ENCODE measurements at places on chromosomes 2 and 18. TPM values are rescaled to one million over a fixed set of nuclear protein-coding genes. Genes with fewer than 3 reads are reported as not detected.

EML4 gene
- total RNA-seq, result 69.8 TPM

DNA sequence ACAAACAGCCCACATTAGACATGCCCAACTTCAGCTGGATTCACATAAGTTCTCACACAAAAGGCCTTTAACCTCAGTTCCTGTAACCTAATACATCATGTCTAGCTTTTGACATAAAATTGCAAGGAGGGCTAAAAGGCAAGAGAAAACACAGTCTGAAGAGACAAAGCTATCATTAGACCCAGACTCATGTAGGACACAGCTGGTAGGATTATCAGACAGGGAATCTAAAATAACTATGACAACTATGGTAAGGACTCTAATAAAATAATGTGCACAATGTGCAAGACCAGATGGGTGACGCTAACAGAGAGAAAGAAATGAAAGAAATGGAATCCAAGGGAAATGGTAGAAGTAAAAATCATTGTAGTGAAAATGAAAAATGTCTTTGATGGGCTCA is 643.2 kb upstream of the RAB6C start:
- no peak for DNase-seq

GRCh38 chr2:113084249-113085000 is 16.7 kb downstream of the IL1F10 start:
- DNase-seq, result no peak

- no peak for DNase-seq
These were observed 26.0 kb upstream of the ATOH8 start for GRCh38 chr2:85727798-85728197.

TDRD15 gene
- 0.02 TPM for total RNA-seq

- no peak for DNase-seq
These were observed 117.3 kb downstream of the THADA start for GRCh38 chr2:43478412-43479086.

DNA sequence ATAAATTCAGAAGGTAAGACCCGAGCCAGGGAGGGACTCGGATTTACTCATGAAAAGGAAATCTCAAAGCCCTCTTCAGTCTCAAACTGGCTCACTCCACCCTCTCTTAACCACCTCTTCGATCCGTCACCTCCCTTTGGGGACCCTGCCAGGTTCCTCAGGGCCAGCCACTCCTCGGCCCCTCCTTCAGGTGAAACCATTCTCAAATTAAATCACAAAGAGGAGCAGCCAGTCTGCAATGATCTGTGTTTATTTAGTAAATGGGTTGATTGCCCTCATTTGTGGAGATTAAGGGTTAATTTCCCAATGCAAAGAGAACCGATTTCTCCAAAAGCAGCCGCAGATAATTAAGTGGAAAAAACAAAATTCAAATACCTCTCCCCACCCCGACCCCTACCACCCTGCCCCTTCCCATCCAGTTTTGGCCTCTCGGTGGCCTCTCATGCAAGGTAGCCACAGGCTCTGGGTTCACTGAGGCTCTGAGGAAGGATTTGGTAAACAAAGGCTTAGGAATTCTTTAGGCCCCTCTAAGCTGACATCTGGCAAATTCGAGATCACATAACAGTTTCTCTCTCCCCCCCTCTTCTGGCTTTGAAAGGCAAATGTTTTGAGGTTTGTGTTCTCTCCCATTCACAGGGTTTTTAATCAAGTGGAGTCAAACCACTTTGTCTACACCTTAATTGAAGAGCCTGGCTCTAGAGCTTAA is 10.3 kb upstream of the FZD7 start:
- DNase-seq, result no peak

DNA sequence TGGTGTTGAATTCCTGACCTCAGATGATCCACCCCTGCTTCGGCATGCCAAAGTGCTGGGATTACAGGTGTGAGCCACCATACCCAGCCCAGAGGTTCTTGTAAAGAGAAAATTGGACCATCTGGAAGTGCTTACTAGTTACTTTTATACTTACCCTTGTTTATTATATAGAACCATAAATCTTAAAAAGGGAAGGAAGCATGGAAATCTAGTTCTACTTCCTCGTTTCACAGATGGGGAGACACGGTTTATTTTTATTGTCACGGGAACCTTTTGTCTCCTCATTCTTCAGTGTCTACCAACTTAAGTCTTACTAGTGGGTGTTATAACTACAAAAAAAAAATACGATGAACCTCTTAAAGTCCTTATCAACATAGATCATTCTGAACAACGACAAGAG is 45.8 kb upstream of the PDK1 start:
- DNase-seq, result no peak

DNA sequence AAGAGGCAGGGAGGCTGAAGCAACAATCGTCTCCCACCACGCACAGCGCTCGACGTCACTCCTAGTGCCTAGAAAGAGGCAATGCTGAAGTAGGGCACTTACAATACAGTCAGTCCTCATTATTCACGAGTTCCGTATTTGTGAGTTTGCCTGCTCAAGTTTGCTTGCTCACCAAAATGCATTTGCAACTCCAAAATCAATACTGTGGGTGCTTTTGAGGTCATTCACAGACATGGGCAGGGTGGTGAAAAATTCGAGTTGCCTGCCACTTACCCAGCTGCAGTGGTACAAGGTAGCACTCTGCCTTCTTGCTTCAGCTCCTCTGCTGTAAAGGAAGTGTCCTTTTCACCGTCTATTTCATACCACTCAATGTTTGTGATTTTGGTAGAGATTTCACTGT is 113.7 kb upstream of the NCK2 start:
- DNase-seq, result no peak

GRCh38 chr2:75194184-75194868 is 5.0 kb downstream of the TACR1 start:
- no peak for DNase-seq

GRCh38 chr2:60861736-60862135 is 19.6 kb upstream of the REL start:
- no peak for DNase-seq

RBM43 gene
- total RNA-seq, result 3.7 TPM

- DNase-seq, result no peak
These were observed 183.9 kb upstream of the KLHL14 start for GRCh38 chr18:32956591-32957315.

DNA sequence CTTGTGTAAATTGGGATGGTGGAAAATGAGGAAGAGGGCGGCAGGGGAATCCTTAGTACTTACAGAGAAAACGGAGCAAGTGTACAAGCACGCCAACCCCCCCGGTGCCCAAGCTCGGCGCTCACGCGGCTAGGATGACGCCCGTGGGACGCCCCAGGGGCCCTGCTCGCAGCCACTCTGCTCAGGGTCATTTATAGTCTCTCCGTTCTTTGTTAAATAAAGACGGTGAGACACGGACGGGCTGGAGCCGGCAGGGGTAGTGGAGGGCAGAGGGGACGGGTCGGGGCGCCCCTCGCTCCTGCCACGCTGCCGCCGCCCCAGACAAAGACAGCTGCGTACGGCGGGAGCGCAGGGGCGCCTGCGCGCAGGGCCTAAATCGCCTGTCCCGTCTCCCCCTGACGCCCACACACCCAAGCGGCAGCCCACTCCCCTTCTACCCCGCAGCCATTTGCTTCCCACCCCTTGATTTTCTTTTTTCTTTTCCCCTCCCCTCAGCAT is 37.8 kb downstream of the PCBP1 start:
- DNase-seq, result peak; percentile 67

GRCh38 chr2:208062113-208062512 is 36.8 kb upstream of the PLEKHM3 start:
- no peak for DNase-seq

POTEJ gene
- not detected for total RNA-seq

SLC4A3 gene
- not detected for total RNA-seq

TMEM163 gene
- 0.12 TPM for total RNA-seq

DNA sequence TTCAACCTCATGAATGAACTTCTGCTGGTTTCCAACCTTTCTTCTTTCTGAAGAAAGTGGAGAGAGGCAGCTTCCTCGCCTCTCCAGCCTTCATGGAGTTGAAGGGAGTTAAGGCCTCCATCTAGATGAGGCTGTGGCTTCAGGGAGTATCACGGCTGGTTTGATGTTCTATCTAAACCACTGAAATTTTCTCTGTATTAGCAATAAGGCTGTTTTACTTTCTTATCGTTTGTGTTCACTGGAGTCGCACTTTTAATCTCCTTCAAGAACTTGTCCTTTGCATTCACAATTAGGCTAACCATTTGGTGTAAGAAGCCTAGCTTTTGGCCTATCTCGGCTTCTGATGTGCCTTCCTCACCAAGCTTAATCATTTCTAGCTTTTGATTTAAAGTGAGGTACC is 19.9 kb upstream of the CTDP1 start:
- no peak for DNase-seq

DNA sequence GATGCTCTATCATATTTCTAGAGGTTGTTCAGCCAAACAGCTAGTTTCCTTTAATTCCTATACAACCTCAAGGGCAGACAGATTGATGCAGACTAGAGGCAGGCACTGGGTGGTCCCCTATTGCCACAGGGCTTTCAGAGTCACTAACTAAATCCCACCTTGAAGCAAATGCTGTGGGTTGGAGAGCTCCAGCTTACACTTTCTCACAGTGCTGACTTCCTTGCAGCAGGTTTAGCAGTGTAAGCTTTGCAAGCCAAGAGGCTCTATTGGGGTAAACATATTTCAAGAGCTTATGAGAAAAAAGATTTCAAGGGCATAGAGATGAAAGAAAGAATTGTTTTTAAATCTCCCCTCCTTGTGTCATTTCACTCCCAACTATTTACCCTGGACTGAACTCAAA is 366.5 kb upstream of the CRIM1 start:
- no peak for DNase-seq

CYP1B1 gene
- 4.3 TPM for total RNA-seq

GRCh38 chr18:79543861-79544385 is 135.7 kb upstream of the CTDP1 start:
- no peak for DNase-seq

TMEM169 gene
- total RNA-seq, result 2.0 TPM

GRCh38 chr18:77177009-77177408 is 44.4 kb upstream of the MBP start:
- no peak for DNase-seq

C2orf78 gene
- not detected for total RNA-seq

- no peak for DNase-seq
These were observed 41.6 kb upstream of the OTOF start for GRCh38 chr2:26519396-26520147.

DNA sequence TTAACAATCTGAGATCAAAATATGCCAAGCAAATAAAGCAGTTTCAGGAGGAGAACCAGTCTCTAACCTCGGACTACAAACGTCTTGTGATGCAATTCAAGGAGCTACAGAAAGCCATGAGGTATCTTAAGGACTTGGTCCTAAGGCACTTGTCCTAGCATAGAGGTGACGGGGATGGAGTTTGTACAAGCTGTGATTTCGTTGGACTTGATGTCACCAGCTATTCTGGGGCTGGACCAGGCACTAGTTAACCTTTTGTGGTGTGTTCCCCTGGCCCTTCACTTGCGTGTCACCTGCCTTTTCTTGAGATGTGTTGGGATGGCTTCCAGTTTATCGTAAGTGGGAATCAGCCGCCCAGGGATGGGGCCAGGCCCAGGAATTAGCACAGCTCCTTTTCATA is 33.7 kb downstream of the OTOF start:
- DNase-seq, result no peak

SNORC gene
- total RNA-seq, result 1.7 TPM

DNA sequence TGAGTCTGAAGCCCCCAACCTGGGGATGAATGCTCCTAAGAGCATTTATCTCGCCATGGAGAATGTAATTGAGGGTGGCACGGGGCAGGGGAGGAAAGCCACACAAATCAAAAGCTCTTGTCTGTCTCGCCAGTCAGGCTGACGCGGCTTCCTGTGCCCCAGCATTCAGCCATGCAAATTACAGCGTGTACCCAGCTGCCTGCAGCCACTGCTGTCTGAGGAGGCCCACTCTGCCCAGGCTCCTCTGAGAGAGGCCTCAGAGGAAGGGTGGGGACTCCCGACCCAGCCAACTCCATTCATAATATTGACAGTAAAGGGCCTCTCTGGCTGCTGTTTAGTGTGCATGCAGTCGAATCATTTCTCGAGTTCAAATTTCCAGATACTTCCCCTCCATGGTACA is 22.0 kb downstream of the SMAD7 start:
- DNase-seq, result peak; percentile 88

CMPK2 gene
- 6.8 TPM for total RNA-seq

DNA sequence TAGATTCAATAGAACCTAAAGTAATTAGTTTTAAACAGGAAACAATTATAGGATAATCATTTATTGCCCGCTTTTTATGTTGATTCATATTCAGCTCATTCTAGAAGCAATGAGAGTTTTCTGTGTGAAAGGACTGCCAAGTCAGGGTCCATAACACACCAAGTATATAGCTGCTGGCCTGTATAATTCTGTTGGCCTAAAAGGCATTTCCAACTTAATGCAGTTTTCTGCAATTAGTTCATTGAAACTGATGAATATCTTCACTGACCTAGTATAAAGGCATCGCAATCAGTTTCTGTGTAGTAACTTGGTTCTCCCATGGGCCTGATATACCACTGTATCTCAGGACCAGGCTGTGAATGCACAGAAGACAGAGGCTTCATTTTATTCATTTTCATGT is 69.1 kb upstream of the GRB14 start:
- no peak for DNase-seq

- DNase-seq, result peak; percentile 66
These were observed 207.4 kb downstream of the ARL6IP6 start for GRCh38 chr2:152925547-152926448.

- no peak for DNase-seq
These were observed 71.4 kb upstream of the ITGB6 start for GRCh38 chr2:160271171-160272086.

DDX18 gene
- 124 TPM for total RNA-seq

DNA sequence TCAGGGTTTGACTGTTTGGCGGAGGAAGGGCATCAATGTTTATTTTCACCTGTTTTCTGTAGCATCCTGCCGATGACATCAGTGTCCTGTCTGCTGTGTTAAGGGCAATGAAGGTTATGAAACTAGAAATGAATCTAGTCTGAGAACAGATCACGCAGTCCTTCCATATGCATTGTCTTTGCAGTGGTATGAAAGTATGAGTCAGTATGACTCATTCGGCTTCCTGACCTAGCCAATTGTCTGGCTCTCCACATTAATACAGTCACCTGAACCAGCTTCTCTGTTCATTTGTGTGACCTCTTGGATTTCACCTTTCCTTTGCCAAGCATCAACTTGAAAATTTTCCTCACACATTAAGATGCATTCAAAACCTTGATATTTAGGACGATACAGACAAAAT is 353.8 kb downstream of the RND3 start:
- DNase-seq, result no peak

GRCh38 chr2:213199871-213200270 is 48.5 kb upstream of the IKZF2 start:
- no peak for DNase-seq

GRCh38 chr18:50658601-50659000 is 98.7 kb downstream of the MAPK4 start:
- DNase-seq, result no peak

DNA sequence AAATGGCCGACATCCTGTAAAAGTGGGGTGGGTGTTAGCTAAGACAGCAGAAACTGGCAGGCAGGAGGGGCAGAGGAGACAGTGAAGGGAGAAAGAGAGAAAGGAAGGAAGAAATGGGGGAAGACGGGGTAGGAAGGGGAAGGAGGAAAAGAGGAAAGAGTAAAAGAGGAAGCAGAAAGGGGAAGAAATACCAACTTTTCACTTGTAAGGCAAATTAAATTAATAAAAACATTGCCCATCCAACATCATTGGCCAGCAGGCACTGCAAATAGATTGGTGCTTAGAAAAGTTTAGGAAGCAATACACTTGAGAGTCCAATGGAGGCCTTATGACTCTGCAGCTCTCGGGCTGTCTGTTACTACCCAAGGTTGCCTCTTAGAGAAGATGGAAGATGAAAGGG is 116.7 kb downstream of the TNS1 start:
- DNase-seq, result no peak

NEU2 gene
- total RNA-seq, result not detected

ECEL1 gene
- 0.10 TPM for total RNA-seq

GRCh38 chr2:174023591-174024523 is 58.7 kb upstream of the SP3 start:
- DNase-seq, result peak; percentile 69

PKP4 gene
- 41.4 TPM for total RNA-seq

CNGA3 gene
- not detected for total RNA-seq

CNRIP1 gene
- total RNA-seq, result not detected

All from activated CD4-positive, alpha-beta memory T cell treated with anti-CD3 and anti-CD28 coated beads for 36 hours (primary cell).